ENCODE measurements at places on chromosomes 6 and 20.
A peak's percentile ranks its signal among the peaks of the same experiment; 100 is the strongest.

DNA sequence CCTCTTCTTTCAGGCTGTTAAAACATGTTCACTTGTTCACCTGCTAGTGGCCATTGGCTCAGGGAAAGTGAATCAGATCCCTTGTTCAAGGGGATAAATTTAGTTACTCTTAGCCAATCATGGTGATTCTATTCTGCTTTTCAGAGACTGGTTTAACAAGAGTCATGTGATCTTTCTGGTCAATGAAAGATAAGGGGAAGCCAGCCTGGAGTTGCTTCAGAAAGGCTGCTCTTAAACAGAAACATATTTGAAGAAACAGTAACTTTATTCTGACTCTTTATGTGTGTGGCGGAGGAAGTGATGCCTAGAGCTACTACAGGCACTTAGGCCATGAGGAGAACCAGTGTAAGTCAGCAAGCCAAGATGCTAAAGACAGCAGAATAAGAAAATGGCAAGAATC is 28.1 kb upstream of the AHI1 start:
- no peak for DNase-seq

DNA sequence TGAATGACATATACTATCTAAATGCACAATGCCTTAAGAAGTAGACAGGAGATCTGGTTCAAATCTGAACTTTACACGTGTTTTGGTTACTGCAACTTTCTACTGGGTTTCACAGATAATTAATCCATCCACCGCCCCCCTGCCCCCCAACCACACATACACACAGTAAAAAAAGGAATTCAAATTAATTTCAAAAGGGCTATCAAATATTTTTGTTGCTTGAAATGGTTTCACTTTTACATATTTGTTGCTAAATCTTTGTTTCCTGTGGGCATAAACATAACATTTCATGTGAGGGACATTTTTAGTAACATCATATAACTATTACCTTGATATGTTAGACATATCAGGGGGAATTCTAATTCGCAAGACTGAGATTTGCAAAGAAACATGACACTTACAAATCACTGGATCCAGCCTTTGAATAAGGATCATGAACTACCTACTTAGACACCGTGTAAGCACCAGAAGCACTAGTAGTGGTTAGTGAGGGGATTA is 7.5 kb downstream of the NEDD9 start:
- DNase-seq: no peak

DNA sequence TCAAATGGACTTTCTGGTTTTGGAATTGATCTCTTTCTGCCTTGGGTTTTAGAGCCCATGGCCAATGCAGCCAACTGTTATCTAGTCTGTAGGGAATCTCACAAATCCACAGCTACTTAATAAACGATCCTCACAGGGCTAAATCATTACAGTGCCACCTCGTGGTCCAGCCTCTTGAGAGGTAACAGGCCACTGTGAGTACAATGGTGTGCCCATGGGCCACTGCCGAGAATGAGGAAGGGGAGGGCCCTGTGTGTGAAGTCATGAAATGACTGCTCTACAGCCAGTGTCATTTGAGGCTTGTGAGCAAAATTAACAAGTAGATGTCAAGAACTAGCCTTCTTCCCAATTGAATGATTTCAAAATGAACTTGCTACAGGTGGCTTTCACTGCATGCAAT is 54.3 kb upstream of the GMPR start:
- no peak for DNase-seq

DNA sequence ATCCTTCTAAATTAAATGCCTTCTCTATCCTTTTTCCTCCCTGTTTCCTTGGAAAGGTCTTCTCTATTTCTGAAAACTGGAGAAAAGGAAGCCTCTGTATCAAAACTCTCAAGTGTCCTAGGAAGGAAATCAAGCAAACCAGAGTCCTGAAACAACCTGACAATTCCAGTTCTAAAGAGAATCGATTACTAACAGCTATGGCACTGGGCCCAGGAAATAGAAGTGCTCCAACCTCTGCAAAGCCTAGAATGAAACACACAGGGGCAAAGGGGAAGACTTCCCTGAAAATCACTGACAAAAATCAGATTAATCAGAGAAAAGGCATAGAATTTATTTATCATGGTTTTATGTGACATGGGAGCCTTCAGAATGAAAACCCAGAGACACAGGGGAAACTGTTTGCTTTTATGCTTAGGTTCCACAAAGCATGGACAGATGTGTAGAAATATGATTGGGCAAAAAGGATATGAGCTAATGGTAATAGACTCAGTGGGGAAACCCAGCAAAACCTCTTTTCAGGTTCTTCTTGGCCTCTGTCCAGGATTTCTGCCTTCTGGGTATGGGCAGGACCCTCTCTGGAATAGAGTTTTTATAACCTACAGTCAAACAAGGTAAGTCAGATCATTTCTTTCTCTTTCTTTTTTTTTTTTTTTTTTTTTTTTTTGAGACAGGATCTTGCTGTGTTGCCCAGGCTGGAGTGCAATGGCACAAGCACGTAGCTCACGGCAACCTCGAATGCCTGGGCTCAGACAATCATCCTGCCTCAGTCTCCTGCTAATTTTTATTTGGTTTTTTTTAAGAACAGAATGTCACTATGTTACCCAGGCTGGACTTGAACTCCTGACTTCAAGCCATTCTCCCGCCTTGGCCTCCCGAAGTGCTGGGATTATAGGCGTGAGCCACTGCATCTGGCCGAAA is 91.7 kb downstream of the CD24 start:
- no peak for DNase-seq

DNA sequence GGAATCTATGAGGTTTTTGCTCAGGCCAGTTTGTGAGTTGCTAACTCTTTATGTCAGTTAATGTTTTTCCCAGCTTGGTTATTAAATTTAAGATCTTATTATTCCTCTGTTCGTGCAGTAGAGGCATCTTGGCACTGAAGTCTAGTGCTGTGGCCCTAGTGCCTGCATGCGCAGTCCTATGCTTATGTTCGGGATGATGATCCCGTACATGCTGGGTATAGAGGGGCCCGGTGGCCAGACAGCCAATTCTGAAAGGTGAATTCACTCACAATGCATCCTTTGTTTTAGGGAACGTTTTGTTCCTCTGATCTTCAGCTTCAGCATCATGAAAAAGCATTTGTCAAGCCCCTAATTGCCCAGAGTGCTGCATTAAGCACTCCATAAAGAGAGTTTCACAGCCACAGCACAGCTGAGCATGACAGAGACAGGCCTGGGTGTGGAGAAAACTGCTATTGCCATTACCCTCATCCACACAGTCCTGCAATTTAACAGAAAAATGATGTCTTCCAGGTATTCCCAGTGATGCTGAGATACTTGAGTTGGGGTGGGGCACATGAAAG is 39.8 kb upstream of the BACH2 start:
- no peak for DNase-seq

DNA sequence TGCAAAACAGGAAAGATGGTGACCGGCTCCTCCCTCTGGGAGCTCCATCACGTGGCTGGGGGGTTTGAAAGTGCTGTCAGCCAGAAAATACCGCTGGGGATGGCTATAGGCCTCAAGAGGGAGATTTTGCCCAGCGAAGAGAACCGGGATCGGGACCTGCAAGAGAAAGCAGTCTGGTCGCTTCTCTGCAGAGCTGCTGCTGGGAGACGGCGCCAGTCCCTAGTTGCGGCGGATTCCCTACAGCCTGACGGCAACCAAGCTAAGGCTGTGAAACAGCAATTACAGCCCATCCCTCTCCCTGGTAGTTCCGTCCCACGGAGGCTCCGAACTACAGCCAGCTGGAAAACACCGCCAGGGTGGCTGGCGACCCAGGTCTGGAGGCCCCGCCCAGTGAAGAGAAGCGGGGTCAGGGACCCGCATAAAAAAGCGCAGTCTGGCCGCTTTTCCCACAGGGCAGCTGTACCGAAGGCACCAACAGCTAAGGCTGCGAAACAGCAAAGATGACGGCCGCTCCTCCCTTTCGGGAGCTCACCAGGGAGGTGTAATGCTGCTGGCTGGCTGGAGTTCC is 238.1 kb upstream of the IRAK1BP1 start:
- no peak for DNase-seq

DNA sequence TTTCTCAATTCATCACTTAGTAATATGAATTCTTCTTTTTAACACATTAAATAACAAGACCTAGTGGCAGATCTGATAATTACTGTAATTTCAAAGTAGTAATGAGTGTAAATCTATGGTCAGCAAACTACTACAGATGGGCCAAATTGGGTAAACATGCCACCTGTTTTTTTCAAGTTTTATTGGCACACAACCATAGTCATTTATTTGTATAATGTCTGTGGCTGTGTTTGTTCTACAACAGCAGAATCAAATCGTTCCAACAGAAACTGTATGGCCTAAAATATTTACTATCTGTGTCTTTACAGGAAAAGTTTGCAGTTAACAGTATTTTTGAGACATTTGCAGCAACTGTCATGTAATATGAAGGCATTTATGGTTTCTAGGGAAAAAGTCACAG is 86.1 kb upstream of the EYA2 start:
- no peak for DNase-seq

- DNase-seq: no peak
Measured at GRCh38 chr6:84633771-84634170, 130.6 kb downstream of the TBX18 start.

DNA sequence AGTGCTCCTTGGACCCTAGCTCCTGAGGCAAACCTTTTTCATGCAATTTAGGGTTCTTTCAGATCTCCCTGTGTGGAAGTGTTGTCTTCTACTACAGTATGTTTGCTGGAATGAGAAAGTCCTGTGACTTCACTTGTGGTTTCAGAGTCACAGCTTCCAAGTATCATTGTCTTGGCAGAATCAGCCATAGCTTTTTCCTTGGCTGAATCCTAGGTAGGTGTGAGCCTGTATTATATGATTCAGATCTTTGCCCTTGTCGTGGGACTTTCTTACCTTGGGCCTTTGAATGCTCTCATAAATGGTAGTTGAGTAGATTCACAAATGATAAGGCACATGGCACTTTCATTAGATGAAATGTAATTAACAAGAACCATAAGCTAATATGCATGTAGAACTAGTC is 16.5 kb downstream of the CARMIL1 start:
- no peak for DNase-seq

DNA sequence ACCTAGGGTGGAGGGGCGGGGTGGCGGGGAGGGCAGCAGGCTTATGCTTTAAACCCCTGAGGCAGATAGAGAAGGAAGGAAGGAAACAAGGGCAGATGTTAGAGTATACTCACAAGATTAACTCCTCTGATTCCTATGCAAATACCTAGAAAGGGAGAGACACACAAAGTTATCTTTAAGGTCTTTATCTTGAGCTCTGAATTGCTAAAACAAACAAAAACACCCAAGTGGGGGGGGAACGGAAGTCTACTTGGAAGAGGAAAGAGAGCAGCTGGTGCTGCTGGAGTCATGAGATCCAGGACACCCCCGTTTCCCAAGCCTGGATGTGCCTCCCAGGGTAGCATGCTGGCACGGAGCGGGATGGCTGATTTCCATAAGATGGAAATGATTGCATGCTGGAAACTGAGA is 43.4 kb downstream of the PLAGL1 start:
- DNase-seq: no peak

DNA sequence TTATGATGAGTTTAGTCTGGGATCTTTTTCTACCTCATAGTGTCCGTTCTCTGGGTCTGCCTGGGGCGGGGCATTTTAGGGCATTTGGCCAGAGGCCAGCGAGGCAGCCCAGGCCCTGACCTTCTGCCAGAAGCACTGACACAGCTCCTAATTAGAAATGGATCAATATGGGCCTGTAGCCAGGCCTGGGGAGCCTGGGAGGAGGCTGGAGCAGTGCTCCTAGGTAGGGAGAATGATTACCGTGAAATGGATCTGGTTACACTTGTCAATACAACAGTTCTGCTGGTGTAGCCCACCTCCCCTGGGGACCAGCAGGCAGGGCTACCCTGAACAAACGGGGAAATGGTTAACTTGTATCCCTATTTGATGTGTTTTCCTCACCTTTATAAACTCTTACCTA is 23.0 kb downstream of the RALY start:
- DNase-seq: no peak

DNA sequence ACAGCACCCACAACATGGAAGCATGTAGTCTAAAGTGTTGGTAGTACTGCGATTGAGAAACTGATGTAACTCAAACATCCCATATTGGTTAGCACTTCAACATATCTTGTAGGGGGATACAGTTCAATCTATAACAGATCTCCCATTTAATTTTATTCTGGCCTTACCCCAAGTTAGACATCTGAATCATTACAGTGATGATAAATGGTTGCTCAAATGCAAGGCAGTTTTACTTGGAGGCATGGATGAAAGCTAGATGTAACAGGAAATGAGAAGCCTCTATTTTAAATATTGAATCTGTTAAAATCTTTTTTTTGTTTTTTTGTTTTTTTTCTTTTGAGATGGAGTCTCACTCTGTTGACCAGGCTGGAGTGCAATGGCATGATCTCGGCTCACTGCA is 44.2 kb upstream of the FAM50B start:
- DNase-seq: no peak

GRCh38 chr6:741410-742339 is 48.7 kb upstream of the EXOC2 start:
- no peak for DNase-seq

GRCh38 chr20:50331469-50332363 is 141.1 kb downstream of the CEBPB start:
- no peak for DNase-seq

GRCh38 chr6:13814938-13815575 is 700 bp upstream of the MCUR1 start:
- no peak for DNase-seq

GRCh38 chr6:34095741-34096140 is 50.1 kb downstream of the GRM4 start:
- DNase-seq: no peak

DNA sequence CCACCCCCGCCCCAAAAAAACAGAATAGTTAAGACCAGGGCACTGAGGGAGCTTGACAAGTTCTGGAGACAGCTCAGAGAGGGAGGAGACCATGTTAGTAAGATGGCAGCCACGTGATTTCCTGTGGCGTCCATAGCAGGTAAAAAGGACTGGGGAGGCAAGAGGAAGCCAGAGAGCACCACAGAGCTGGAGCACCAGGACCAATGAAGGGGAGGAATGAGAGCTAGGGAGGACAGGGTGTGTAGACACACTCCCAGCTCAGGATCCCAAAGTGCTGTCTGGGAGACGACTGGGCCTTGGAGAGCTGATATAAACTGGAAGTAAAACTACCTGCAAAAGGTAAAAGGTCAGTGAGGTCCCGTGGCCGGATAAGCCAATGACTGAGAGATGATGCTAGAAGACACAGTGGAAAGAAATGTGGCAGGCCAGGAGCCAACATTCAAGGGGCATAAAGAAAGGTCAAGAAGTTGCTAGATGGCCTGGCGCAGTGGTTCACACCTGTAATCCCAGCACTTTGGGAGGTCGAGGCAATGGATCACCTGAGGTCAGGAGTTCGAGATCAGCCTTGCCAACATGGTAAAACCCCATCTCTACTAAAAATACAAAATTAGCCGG is 39.0 kb downstream of the SLC23A2 start:
- DNase-seq: peak; percentile 63

DNA sequence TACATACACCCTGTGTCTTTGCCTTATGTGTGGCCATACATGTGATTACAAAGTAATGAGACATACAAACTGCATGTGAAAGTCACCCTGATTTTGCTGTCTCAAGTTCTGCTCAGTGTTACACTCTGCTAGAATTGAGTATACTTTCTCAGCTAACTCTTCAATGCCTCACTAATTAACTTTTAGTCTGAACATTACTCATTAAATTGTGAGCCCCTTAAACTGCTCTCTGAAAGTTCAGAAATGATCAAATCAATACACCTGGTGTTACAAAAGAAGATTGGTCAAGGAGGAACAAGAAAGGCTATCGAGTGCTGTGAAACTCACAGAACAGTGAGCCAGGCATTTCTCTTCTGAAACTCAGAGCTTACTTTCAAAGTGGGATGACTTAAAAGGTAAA is 71.3 kb downstream of the MKKS start:
- DNase-seq: no peak

Measured in activated naive CD4-positive, alpha-beta T cell treated with anti-CD3 and anti-CD28 coated beads, Interleukin-2, amount 10 ng/mL, durations not matched to agents 7 days and 5 days (primary cell).